ENCODE measurements at places on chromosomes 16 and 17.

- peak; percentile 51 for DNase-seq
Observed at GRCh38 chr16:76653390-76654026, 376.3 kb downstream of the CNTNAP4 start.

- no peak for DNase-seq
Observed at GRCh38 chr17:53907435-53907834, 84.7 kb downstream of the KIF2B start.

DNA sequence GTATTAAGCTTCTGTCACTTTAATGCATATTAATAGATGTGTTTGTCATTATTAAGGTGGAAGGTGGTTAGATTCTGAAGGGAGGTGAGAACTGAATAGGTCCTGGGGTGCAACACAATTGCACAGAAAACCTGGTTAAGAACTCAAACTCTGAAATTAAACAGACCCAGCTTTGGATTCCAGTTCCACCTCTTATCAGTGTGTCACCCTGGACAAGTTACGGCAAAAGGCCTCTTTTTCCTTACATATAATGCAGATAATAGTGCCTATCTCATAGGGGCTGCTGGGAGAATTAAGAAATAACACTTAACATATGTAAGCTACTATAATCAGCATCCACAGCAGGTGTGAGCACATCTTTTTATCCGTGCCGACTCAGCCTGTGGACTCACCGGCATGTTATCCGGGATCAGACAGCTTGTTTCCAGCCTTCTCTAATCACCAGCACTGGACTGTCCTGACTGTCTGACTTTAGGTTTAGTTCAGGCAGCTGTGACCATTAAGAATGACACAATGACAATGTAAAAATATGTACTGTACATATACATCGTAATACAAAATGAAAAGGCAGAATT lies 31.4 kb downstream of the TEX2 start:
- no peak for DNase-seq

DNA sequence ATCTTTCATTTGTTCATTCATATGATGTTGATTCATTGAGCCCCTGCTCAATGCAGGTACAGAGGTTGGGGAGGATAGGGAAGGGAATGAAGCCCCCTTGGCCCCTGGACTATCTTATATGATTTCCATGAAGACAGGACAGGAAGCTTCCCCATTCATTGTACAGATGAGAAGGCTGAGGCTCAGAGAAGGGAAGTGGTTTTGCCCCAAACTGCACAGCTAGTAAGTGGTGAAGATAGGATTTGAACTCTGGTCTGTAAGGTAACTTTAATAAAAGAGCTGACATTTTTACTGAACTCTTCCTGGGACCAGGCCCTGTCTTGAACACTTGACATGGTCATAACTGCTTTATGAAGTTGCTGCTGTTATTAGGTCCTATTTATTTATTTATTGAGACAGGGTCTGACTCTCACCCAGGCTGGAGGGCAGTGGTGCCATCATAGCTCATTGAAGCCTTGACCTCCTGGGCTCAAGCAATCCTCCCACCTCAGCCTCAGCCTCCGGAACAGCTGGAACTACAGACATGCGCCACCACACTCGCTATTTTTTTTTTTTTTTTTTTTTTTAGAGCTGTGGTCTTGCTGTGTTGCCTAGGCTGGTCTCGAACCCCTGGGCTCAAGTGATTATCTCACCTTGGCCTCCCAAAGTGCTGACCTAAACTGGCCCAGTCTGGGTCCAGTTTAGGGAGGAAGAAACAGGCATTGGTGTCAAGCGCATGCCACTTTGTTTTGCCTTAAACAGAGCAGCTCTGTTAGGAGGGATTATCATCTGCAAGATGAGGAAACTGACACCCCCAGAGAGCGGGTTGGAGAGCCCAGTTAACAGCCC lies 5.0 kb downstream of the CTF1 start:
- peak; percentile 50 for DNase-seq

DNA sequence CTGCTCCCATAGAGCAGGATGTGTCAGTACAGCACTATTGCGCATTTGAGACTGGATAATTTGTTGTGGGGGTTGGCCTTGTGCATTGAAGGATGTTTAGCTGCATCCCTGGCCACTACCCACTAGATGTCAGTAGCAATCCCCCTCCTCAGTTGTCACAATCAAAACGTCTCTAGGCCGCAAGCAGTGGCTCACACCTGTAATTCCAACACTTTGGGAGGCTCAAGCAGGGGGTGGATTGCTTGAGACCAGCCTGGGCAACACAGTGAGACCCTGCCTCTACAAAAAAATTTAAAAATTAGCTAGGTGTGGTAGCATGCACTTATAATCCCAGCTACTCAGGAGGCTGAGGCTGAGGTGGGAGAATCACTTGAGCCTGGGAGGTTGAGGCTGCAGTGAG lies 48.4 kb downstream of the CENPV start:
- DNase-seq: peak; percentile 21

- no peak for DNase-seq
Observed at GRCh38 chr17:40059729-40060475, 2.9 kb upstream of the THRA start.

DNA sequence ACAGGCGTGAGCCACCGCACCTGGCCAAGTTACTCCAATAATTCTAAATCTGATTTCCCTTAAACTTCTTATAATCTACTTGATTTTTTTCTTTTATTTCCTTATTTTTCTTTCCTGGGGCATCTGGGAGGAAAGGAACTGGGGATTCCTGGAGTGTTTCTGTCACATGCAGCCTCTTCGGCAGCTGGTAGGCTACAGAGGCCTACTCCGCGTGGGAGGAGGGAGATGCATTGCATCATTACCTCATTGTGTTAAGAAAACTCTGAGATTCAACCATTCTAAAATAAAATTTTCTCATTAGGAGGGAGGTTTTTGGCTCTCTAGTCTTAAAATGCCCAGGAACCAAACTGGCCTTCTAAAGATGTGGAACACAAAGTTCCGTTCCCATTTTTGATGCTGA lies 64.0 kb downstream of the SOX9 start:
- DNase-seq: peak; percentile 4

DNA sequence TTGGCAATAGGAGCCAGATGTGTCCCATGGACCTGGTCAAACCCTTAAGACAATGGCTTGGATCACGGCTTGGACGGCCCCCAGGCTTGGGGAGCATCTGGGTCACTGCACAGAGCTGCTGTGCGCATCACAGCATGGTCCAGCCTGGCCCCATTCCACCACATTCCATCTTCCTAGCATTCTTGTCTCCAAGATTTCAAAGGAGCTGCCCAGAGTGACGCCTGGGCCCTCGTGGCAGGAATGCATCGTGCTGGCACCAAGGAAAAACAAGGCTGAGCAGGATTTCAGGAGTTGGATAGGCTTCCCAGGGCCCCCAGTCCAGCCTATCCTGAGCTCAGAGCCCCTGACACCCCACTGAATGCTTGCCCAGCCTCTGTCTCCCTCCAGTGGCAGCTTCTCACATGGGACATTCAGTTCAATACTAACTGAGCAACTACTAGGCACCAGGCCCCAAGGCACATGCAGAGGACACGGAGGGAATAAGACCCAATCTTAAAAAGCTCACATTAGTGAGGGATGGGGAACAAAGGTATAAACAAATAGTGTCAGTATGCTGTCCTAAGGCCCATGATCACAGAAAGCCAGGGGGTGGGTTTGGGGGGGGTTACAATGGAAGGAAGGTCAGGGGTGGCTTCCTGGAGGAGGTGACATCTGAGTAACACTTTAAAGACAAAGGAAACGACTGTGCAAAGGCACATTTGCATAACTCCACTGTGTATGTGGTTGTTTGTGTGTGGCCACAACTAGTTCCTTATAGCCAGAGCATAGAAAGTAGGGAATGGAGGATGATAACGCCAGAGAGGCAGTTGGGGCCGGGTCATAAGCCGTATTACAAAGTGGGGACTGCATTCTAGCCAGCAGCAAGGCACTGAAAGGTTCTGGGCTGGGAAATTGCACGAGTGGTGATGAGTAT lies 34.1 kb downstream of the TK2 start:
- DNase-seq: peak; percentile 71

- no peak for DNase-seq
Observed at GRCh38 chr17:33580215-33580614, 287.1 kb upstream of the ASIC2 start.

GRCh38 chr17:44608727-44609435 lies 47.4 kb upstream of the MEIOC start:
- DNase-seq: no peak

DNA sequence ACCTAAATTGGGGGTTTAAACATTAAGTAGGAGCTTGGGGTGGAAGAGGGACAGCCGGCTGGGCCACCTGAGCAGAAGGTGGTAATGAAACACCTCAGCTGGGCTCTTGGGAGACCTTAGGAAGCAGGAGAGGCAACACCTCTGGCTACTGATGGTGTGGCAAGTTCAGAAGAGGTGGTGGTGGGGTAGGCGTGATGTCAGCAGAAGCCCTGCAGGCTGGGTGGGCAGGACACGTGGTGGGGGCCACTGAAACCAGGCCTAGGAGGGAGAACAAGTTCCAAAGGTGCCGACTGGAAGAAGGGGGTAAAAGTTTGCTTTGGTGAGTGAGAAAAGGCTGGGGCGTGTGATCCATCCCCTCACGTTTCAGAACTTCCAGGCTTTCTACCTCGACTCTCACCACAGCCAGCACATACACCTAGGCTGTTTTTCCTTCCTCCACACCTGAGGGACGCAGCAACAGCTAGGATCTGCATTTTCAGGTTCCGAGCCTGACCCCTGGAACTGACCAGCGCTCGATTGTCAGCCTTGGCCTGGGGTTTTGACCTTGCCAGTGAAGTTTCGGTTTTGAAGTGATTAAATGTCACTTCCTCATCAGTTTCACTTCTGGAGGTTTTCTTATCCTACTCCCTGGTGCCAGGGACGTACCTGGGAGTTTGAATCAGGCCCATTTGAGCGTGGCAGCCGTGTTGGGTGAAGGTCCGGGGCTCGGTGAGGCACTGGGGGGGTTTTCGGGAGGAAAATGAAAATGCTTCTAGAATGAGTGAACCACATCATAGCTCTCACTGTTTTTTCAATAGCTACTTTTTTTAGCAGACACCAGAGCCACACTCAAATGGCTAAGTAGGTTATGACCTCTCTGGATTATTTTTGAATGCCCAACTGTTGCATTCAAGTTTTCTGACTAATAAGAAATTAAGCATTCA lies 10.0 kb downstream of the SNN start:
- DNase-seq: no peak

DNA sequence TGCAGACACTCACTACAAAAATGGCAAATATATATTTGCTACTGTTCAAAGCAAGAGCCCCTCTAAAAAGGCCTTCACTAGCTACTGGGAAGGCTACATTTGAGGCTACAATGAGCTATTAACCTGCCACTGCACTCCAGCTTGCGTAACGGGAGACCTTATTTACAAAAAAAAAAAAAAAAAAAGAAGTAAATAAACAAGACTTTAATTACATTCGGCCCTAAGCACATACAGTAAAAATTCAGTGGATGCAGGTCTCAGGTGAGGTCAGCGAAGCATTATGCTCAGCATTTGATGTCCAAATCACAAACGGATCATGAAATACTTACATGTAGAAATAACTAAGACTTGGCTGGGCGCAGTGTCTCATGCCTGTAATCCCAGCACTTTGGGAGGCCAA lies 26.7 kb upstream of the LCMT1 start:
- no peak for DNase-seq

DNA sequence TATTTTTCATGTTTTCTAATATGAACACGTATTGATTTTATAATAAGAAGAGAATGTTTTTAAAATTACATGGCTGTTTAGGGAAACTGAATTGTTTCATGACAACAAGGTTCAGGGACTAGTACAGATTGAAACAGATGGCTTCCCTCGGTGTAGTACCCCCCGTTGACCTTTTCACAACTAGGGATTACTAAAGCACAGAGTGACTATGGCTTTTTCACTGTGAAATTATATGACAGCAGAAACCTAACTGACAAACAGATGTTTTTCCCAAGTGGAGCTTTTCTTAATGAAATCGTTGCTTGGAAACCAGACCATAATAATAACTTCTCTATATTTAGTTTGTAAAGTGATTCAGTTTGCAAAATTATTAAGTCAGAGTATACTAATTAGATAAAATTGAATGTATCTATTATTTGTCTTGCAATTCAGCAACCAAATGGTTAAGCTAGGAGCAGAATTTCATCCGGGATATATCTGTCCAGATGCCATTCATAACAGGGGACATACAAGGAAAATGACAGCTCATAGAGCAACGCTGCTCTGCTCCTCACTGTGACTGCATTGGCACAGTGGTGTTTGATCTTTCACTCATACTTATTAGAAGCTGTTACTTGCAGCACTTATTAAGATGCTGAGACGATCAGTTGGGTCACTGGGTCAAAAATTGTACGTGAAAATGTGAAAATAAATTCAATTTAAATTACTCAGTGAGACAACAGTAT lies 111.7 kb downstream of the TANGO6 start:
- DNase-seq: no peak

GRCh38 chr17:62084585-62084984 lies 19.5 kb upstream of the MED13 start:
- DNase-seq: no peak

- no peak for DNase-seq
Observed at GRCh38 chr16:71407731-71408130, 34.1 kb downstream of the TLE7 start.

DNA sequence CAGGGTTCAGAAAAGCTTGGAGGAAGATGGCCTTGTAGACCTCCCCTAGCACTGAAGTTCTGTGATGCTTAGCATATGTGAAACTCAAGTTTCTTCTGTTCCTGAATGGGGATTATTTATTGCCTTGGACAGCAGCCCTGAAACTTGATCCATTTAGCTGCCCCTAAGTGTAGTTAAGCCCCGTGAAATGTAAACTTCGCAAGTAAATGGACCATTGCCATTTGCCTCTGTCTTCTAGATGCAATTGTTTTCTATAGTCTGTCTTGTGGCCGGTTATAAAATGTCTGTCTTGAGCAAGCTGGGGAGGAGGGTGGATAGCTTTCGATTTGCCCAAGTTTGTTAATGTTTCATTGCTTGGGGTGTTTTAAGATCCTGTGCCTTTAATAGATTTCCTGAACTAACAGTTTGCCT lies 261.8 kb downstream of the CDH13 start:
- peak; percentile 6 for DNase-seq
